ENCODE measurements at places on chromosomes 7 and 10. TPM values are rescaled to one million over a fixed set of nuclear protein-coding genes. Genes with fewer than 3 reads are reported as not detected.

DNA sequence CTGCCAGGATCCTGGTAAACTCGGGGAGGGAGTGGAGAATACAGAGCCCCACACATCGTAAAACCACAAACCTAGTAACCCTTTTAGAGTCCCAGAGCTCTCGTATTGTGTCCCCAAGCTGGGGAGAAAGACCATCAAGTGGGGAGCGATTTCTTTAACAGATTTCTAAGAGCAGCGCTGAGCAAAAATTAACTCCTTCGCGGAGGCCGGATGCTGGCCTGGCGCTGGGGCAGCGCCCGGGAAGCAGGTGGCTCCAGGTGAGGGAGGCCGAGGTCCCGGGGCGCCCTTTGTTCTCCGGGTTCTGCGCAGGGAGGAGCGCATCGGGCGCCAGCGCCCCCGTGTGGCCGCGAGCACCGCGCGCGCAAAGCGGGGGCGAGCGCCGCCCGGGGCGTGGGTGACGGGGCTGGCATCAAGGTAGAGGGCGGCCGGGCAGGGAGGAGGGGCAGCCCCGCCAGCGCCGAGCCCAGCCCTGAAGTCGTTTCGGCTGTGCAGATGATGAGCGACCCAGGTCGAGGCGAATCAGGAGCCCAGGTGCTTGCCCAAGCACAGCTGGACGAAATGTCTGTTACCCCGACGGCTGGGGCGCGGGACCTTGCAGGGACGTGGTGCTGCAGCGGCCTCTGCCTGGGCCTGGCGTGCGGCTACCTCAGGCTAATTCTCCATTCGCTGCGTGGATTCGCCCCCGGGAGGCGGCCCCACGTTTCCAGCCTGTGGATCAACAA lies 10.4 kb upstream of the FGFR2 start:
- peak; percentile 14 for DNase-seq

- DNase-seq: no peak
Observed at GRCh38 chr7:128235471-128235870, 5.6 kb upstream of the LEP start.

DNA sequence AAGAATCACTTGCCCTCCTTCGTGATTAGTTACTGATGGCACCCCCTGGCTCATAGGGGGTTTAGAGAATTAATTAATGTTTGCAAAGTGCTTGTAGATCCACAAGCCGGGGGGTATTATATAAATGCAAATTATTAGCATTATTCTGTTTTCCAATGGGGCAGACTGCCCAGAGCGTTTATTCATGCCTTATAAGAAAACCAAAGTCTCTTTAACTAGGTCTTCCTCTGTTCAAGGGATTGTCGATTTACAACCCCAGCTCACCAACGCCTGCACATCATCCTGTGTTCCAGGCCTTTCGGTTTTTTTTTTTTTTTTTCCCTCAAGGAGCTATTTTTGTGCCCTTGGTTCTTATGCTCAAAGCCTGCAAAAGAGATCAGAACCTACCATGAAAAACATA lies 630.7 kb downstream of the PARD3 start:
- no peak for DNase-seq

Gene FAM25C
- not detected for total RNA-seq

Gene POLR2J2
- 1.5 TPM for total RNA-seq

Gene ZNF736
- 2.1 TPM for total RNA-seq

Data from HT1080 (cell line).